Activated T-helper 2 cell treated with anti-CD3 and anti-CD28 coated beads, Interferon-gamma antibody, Interleukin-2, Interleukin-4, amounts not matched to agents 10 μg/mL and 5 μg/mL and 100 μg/mL, durations not matched to agents 14 hours and 24 hours and 36 hours (primary cell): ENCODE measurements at places on chromosomes 4 and X.

- DNase-seq, result no peak
These were observed 43.7 kb upstream of the MAPK10 start for GRCh38 chr4:86403575-86403974.

DNA sequence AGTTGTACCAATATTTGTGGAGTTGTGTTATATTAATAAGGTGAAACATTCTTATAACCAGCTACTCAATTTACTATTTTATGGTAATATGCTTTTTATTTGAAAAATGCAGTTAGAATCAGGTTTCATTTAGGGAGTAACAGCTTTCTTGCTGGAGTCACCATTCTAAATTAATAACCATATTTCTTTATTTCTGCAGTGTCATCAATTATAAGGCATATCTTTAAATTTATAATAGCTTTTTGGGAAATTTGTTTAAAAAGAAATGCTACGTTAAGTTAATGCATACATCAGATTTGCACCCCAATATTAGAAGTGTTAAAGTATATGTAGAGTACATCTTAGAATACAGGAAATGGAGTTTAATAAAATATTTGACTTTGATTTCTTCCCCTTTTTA lies 18.9 kb downstream of the USP38 start:
- DNase-seq, result no peak

DNA sequence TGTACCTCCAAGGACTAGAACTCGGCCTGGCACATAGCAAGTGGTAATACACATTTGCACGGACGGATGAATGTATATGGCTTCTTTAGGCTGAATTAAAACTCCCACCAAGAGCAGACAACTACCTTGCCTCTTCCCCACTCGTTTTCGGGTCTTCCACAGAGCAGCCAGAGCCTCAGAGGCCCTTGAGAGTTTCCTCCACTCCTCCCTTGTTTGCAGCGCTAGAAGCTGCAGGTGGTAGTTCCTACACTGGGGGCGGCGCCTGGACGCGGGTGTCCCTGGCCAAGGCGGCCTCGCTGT lies 10.2 kb upstream of the INTU start:
- DNase-seq, result no peak

DNA sequence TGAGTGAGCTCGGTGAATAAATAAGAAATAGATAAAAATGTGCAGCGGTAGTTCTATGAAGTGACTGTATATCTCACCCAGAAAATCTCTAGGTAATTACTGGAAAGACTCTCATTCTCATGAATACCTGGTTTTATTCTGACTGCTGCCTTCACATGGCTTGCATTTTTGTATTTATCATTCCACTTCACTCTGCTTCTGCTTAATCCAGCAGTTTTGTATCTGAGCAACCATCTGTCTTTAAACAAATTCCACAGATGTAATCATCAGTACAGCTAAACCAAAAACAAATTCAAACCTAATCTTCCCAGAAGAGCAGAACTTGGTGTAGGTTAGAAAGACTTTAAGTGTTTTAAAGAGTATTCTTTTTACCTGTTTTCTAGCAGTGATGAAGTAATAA lies 11.2 kb upstream of the ALB start:
- DNase-seq, result no peak

DNA sequence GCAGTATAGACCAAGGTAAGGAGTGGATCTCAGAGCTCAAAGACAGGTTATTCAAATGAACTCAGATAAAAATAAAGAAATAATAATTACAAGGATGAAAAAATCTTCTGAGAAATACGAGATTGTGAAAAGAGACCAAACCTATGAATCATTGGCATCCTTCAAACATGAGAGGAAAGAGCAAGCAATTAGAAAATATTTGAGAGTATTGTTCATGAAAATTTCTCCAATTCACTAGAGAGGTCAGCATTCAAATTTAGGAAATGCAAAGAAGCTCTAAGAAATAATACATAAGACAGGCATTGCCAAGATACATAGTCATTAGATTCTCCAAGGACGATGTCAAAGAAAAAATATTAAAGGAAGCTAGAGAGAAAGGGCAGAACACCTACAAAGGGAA lies 93.5 kb upstream of the GALNTL6 start:
- no peak for DNase-seq

- DNase-seq, result no peak
These were observed 26.2 kb downstream of the TEC start for GRCh38 chr4:48243429-48243828.
